ENCODE measurements at places on chromosomes 12 and 14.

- no peak for DNase-seq
These were observed 11.3 kb downstream of the BAZ1A start for GRCh38 chr14:34863844-34864243.

GRCh38 chr14:84592770-84593169 lies 937.2 kb upstream of the FLRT2 start:
- no peak for DNase-seq

GRCh38 chr14:91140672-91141071 lies 26.8 kb downstream of the DGLUCY start:
- DNase-seq: no peak

DNA sequence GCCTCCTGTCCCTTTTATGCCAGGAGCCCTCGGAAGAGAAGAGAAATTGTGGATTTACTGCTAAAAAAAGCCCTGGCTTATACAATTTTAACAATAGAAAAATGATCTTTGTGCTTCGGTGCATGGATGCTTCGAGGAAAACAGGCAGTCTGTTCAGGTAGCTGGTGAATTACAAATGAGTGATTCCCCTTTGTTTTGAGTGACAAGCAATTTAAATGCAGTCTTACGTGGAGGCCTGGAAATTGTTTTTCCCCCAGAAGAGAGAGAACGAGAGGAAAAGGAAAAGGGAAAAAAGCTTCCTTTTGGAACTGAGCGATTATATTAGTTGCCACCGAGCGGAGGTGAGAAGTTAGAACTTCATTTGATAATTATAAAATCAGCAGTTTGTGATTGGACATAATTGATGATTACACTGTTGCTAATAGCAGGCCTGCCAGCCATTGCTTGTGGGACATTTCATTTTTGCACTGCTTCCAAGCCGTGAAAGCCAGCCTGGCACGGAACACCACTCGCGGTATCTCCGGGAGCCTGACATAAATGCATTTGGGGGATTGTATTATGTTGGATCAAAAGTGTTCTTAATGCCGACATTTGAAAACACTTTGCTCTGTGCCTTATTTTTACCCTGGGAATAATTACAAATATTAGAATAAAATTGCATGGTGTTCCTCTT lies 117.7 kb downstream of the PHETA1 start:
- DNase-seq: no peak

- no peak for DNase-seq
These were observed 9.7 kb downstream of the TUBA1C start for GRCh38 chr12:49274396-49275069.

GRCh38 chr12:106142591-106143261 lies 4.0 kb upstream of the NUAK1 start:
- DNase-seq: no peak

GRCh38 chr14:71852181-71852580 lies 80.0 kb upstream of the RGS6 start:
- DNase-seq: no peak

DNA sequence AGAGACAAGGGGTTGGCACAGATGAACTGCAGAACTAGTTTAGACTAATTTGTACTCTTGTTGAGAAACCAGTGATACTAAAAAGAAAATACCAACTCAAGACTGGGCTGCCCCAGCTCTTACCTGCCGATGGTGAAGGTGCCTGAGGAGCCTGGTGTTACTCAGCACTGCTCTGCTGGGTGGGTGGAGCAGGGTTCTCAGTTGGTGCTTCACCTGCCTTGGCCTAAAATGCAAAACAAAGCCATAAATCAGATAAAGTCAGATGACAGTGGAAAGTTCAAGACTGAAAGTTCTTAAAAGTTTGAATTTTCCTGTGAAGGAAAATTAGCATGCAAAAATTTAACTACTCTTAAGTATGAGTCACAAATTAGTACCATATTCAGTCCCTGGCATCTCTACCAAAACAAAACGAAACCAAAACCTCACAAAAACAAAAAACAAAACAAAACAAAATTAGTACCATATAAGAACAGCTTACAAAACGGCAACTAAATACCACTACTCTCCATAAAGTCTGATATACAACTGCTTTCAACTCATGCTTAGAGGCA lies 21.9 kb downstream of the YBX3 start:
- no peak for DNase-seq

DNA sequence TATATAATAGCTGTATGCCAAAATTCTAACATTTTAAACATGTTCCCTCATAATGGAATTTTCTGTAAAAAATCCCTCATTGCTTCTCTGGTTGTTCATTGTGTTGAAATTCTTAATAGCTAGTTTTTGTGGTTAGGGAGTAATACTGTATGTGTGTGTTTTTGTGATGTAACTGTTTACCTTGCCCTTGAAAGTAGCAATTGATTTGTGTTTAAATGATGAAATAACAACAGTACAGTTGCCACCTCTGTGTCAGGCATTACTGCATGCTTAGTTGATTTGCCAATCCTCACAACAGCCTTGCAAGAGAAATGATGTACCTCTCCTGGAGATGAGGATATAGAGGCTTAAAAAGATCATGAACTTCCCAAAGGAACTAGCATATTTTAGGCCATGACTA lies 94.9 kb downstream of the DAAM1 start:
- DNase-seq: no peak

- DNase-seq: no peak
These were observed 269.3 kb upstream of the NPAS3 start for GRCh38 chr14:32669391-32669790.

GRCh38 chr12:58425481-58426392 lies 484.4 kb downstream of the ATP23 start:
- DNase-seq: no peak

- DNase-seq: no peak
These were observed 5.0 kb downstream of the C1RL start for GRCh38 chr12:7103837-7104584.

DNA sequence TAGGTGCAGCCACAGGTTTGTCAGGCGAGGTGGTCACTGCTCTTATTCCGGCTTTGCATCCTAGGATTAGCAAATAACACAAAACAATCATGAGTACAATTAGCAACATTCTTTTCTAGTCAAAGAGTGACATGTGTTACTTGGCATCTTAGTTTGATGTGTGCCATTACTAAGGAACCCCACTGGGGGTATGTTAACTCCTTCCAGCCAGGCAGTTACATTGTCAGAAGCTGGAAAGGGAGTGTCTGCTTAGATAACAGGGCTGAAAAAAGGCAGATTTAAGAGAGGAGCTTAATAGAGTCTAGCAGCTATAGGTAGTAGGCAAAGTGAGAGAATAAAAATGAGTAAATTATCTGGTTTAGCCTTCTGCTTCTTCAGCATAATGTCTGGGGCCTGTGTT lies 30.5 kb upstream of the METAP2 start:
- DNase-seq: no peak

- DNase-seq: no peak
These were observed 95.9 kb downstream of the TBX3 start for GRCh38 chr12:114588061-114588460.

- no peak for DNase-seq
These were observed 108.8 kb downstream of the PRKCH start for GRCh38 chr14:61430066-61430757.

DNA sequence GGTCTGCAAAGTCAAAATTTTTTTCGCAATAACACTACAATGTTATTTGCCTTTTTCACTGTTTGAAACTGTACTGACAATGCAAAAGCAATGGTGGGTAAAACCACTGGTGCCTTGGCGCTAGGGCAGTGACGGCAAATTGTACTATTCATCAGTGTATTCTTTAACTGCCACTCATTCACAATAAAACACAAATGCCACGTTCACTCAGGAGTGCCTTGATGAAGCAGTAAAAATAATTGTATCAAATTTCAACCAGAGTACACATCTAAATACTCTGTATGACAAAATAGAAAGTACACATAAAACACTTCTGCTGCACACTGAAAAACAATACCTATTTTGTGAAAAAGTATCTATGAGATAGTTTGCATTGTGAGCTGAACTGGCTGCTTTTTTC lies 17.8 kb downstream of the DCAF5 start:
- no peak for DNase-seq

DNA sequence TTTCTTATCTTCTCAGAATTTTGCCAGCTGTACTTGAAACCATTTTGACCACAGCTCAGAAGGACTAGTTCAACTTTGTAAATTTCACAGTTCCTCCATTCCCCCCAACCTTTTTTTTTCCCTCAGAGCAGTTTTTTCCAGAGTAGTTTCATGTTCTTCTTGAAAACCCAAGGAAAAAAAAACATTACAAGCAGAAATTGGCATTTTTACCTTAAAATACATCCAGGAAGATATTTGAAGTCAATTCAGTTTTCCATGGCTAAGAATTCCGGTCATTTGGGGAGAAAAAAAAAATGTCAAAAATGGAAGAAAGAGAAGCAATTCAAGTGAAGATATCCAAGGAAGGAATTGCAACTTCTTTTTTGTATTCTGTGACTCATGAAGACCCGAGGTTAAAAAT lies 39.5 kb downstream of the SYNE2 start:
- no peak for DNase-seq

DNA sequence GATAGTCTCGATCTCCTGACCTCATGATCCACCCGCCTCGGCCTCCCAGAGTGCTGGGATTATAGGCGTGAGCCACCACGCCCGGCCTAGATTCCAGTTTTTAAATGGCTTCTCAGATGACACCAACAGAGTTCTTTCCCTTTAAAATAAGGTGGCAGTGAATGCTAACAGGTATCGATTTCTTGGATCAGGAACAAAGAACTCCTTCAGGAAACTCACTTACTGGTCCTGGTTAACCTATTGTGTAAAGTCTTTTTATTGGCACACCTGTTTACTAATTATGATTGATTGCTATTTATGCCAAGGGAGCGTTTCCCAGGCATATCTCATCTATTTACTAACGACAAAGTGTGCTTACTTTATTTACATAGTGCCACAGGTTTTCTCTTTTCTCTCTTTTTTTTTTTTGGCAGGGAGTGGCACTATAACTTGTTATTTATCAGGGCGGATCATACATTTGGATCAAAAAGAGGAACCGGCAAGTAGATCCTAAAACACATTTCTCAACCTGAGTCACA lies 89.7 kb downstream of the GLT1D1 start:
- DNase-seq: no peak

DNA sequence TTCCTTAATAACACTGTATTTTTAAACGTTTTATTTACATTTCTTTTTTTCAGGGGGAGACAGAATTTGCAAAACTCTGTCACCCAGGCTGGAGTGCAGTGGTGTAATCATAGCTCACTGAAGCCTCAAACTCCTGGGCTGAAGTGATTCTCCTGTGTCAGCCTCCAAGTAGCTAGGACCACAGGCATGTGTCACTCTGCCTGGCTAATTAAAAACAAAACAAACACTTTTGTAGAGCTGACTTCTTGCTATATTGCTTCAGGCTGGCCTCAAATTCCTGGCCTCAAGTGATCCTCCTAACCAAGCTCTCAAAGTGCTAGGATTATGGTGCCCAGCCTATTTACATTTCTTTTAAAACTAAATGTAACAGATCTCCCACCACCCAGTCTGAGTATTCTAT lies 12.7 kb downstream of the CPSF6 start:
- DNase-seq: no peak

DNA sequence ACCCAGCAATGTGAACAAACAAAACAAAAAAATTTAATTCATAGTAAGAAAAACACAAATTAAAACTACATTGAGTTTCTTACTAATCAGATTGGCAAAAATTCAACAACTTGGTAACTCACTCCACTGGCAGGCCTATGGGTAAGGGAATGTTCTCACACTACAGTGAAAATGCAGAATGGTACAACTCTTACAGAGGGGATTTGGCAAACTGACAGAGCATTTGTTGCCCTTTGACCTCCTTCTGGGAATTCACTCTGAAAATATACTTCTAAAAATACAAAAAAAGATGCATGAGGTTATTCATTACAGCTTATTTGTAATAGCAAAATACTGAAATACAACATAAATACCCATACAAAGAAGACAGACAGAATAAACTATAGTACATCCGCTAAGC lies 32.8 kb downstream of the ABCD2 start:
- no peak for DNase-seq

- no peak for DNase-seq
These were observed 84.1 kb downstream of the BCAT1 start for GRCh38 chr12:24864796-24865125.

DNA sequence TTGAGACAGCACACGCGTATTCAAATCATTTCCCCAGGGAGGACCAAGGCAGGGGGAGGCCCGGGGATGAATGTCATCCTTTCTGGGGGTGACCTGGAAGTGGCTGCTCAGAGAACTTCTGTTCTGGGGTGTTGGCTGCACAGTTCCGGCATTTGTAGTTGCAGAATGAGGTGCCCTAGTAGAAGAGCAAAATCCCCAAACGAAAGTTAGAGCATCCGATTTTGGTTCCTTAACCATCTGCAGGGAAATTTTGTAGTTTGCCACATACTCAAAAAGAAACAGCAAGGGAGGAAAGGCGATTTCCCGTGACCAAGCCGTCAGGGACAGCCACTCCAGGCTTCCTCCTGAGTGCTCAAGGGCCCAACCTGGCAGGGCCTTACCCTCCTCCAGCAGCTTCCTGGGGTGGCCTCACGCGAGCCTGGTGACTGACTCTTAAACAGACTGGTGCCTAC lies 13.0 kb upstream of the TRAF3 start:
- DNase-seq: no peak

- DNase-seq: no peak
These were observed 92.0 kb downstream of the PPP2R5C start for GRCh38 chr14:101853455-101854018.

DNA sequence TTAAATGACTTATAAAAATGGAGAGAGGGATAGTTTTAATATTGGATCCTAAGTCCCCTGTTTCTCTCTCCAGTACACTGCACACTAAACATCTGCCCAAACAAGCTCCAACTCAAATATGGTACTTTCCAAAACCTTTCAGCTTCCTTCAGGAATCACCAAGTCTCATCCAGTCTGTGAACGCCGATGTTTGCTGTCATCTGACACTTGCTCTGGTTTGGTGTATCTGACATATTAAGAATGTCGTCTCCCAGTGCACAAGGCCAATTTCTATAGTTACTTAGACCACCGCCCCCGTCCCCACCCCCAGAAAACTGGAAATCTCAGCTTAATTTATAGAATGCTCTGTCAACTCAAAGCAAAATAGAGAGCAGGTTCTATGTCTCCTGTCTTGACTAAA lies 5.0 kb upstream of the MGP start:
- DNase-seq: no peak

DNA sequence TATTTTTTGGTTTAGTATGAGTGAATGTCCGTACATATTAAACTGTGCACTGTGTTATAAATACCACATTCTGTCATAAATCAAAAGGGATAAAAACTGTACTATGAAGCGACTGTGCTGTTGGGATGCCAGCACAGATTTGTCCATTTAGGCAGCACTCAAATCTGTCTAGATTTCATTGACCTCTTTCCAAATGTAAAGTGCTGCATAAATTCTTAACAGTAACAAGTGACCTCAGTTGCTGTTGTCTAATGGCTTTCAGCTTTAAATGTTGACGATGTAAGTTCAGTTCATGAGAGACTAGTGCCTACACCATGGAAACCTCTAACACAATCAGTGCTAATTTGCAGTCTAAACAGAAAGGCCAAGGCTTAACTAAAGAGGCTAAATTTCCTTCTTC lies 531.4 kb upstream of the LMO3 start:
- no peak for DNase-seq
